Germinal center (tissue), 1 donor: ENCODE measurements at places on chromosomes 12 and 14.
A peak's percentile ranks its signal among the peaks of the same experiment; 100 is the strongest.

- no peak for DNase-seq
Measured at GRCh38 chr14:68230950-68231717, 411.6 kb downstream of the RAD51B start.

DNA sequence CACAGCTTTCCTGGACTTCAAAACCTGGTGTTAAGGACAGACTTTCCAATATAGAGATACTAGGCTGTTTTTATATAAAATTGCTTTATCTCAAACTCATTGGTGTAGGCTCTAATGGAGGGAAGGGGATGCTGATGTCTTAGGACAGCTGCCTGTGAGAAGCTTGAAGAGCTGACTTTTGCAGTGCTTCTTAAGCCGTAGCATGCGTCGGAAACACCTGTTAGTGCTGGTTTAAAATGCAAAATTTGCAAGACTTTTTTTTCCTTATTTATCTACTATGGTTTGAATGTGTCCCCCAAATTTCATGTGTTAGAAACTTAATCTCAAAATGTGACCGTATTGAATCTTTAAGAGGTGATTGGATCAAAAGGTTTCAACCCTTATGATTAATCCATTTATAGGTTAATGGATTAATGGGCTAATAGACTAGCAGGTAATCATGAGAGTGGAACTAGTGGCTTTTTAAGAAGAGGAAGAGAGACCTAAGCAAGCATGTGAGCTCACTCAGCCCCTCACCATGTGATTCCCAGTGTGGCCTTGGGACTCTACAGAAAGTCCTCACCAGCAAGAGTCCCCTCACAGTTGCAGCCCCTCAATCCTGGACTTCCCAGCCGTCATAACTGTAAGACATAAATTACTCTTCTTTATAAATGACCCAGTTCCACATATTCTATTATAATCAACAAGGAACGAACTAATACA is 60.9 kb upstream of the FUT8 start:
- DNase-seq: peak; percentile 52

DNA sequence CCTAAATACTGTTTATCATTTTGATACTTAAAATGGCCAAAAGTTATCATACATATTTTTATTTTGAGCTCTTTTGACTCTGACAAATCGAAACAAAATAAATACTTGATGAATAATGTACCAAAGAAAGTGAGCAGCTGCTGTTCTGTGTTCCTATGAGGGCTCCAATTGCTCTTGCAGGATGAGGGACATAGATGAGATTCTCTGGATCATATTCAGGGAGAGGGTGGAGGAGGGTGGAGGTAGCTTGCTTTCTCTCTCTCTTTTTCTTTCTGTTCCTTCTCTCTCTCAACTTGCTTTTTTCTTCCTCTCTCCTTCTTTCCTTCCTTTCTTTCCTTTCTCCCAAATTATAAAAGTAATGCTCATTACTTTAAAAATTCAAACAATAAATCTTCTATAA is 8.9 kb upstream of the MYH7 start:
- DNase-seq: no peak

GRCh38 chr12:95439461-95440230 is 34.3 kb upstream of the METAP2 start:
- peak; percentile 52 for DNase-seq

DNA sequence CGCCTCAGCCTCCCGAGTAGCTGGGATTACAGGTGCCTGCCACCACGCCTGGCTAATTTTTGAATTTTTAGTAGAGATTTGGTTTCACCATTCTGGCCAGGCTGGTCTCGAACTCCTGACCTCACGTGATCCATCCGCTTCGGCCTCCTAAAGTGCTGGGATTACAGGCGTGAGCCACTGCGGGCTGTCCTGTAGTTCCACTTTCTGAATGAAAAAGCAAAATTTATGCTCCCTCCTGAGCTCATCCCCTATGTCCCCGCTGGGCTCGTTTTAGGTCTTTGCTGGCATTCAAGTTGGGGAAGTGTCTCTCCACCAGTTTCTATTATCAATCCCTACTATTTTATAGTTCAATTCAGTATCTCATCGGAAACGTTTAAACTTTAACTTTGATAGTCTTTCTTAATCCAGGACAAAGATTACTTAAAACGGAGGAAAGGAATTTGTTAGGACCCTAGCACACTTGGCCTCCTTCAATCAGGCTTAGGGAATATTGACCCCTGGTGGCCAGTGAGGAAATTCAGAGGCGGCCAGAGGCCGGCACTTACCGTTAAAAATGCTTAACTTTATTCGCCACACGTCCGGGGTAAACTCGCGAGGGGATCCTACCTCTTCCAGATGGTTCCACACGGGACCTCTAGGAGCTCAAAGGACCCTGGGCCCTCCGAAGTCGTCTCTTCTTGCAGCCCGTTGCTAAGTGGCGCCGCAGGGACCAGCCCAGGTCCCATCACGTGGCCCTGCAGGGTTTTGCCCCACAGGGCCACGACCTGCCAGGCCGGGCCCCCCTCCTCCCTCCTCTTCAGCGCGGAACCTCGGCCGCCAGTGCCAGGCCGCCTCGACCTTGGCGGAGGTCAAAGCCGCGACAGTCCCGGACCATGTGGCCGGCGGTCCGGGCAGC is 11.4 kb upstream of the DNAL1 start:
- DNase-seq: peak; percentile 50

- no peak for DNase-seq
Measured at GRCh38 chr12:78085542-78086182, 255.0 kb downstream of the NAV3 start.

DNA sequence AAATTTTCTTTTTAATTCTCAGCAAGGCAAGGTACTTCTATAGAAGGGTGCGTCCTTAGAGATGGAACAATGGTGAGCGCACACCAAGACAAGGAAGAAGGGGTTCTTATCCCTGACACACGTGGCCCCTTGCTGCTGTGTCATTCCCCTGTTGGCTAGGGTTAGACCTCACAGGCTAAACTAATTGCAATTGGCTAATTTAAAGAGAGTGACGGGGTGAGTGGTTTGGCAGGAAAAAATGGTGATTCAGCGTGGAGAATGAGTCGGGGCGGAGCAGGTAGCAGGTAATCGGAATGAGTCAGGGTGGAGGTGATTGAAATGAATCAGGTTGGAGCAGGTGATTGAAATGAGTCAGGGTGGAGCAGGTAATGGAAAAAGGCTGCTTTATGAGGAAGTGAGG is 36.3 kb upstream of the HECTD1 start:
- no peak for DNase-seq

DNA sequence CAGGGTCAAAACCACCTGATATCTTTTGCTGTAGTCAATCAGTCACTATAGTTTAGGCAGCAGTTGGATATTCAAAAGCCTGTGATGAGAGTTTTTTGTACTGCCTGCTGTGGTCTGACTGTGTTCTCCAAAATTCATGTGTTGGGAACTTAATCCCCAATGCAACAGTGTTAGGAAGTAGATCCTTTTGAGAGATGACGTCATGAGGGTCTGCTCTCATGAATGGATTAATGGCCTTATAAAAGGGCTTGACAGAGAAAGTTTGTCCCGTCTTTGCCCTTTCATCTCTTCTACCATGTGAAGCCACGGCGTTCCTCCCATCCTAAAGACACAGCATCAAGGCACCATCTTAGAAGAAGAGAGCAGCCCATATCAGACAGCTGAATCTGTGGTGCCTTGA is 50.8 kb upstream of the PDE3A start:
- no peak for DNase-seq

GRCh38 chr14:96670391-96670790 is 126.8 kb upstream of the VRK1 start:
- DNase-seq: no peak

GRCh38 chr12:125528281-125528680 is 463.0 kb downstream of the AACS start:
- DNase-seq: no peak

- no peak for DNase-seq
Measured at GRCh38 chr12:76113800-76114757, 29.6 kb upstream of the NAP1L1 start.
